ENCODE measurements at places on chromosomes 11 and 22. TPM values are rescaled to one million over a fixed set of nuclear protein-coding genes. Genes with fewer than 3 reads are reported as not detected.

The KRTAP5-11 gene
- total RNA-seq = not detected

DNA sequence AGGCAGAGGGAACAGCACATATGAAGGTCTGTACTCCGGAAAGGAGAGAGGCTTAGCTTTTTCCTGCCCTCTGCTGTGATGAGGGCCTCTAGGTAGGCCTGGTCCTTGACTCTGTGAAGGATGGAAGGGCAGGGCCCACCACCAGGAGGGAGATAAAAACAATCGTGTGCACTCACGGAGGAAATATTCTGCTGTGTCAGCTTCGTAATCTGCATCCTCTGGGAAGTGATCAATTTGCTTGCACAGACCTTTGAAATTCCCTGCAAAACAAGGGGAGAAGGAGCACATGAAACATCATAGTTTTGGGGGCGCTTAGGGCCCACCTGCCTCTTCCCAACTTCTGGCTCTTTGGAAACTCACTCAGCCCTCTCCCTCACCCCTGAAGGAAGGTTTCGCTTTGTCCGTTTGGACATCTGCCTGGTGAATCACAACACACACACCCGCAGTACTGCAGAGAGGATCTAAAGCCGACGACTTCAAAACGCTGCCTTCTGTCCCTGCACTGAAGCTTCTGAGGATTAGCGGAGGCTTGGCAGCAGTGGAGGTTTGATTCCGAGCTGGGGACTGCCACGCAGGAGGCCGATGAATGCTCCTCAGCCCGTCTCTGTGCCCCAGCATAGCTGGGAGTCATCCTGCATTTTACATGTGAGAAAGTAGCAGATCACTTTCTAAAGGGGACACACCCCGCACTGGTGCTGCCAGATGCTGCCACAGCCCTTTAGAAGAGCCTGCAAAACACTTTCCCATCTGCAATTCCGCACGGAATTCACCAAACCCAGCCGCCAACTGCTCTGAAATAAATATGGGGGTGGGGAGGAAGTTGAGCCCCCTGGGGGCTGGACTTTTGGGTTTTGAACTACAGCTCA lies 58.6 kb upstream of the EIF3D start:
- DNase-seq = no peak

DNA sequence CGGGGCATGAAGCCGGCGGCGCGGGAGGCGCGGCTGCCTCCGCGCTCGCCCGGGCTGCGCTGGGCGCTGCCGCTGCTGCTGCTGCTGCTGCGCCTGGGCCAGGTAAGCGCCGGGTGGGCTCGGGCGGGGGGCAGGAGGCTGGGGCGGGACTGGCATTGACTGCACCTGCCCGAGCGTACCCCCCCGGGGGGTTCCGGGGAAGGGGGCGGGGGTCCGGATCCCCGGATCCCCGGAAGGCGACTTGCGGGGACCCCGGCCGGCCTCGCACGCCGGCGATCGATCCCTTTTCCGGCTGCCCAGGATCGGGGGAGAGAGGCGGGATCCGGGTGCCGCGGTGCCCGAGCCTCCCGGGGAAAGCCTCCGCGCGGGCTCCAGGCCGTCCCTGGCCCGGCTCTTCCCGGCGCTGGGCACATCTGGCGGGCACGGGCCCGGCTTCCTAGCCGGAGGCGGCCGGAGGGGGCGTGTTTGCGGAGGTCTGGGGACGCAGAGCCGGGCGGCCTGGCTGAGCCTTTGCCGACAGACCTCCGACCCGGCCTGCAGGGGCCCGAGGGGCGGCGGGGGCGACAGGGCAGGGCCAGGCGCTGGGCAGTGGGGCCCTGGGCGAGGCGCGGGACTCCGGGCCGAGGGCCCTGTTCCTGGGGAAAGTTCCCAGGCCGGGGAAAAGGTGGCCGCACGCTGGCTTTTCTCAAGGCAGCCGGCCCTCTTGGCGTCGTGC lies 705 bp downstream of the PTPRJ start:
- no peak for DNase-seq

The KCNJ5 gene
- 1.6 TPM for total RNA-seq

The RBM14 gene
- 84.5 TPM for total RNA-seq

The APOL3 gene
- total RNA-seq = 20.9 TPM

The TRIM49 gene
- total RNA-seq = not detected

- no peak for DNase-seq
Measured at GRCh38 chr22:49292909-49293308, 534.8 kb downstream of the BRD1 start.

The ART5 gene
- total RNA-seq = 0.17 TPM

DNA sequence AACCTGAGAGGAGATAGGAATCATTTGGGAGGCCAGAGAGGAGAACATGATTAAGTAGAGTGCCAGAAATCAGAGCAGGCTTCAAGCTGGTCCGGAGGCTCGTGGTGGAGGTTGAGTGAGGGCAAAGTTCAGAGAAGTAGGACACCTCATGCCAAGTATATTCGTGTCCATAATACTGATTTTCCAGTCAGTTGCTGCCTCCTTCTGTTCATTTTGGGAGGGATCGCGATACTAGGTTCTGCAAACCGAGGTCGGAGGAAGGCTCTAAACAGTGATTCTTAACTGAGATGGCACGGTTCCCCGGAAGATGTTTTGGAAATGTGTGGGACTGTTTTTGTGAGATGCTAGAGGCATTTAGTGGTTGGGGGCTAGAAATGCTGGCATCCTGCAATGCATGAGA lies 13.6 kb upstream of the CD3E start:
- peak; percentile 62 for DNase-seq

GRCh38 chr22:47197773-47198500 lies 435.5 kb downstream of the TBC1D22A start:
- DNase-seq = peak; percentile 6

The MMP10 gene
- total RNA-seq = not detected

GRCh38 chr11:119092880-119093842 lies 8.5 kb downstream of the HMBS start:
- no peak for DNase-seq

DNA sequence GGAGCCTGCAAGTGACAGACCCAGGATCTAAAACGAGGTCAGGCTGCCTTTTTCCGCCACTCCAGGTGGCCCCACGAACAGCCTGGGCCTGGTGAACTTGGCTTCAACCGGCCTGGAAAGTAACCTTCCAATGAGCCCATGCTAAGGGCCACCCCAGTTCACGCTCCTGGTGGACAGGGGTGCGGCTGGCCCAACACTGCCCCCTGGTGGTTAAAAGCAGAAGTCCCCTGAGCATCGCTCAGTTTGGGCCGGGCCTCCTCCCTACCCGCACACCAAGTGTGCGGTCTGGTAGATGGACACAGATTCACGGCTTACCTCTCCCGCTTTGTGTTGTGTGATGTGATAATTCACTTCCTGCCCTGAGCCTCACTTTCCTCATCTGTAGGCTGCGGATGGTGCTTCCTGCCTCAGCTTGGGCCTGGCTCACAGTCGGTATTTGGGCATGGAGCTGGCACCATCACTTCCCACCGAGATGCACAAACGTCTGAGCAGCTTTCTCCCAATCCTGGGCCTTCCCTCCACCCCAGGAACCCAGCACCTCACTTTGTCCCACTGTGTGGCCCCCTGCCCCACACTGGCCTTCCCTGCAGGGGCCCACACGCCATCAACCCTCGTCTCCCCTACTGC lies 13.7 kb upstream of the SEC14L3 start:
- peak; percentile 62 for DNase-seq

GRCh38 chr11:84714316-84714780 lies 912.8 kb downstream of the DLG2 start:
- peak; percentile 65 for DNase-seq

GRCh38 chr11:28104425-28104824 lies 3.5 kb downstream of the KIF18A start:
- no peak for DNase-seq

DNA sequence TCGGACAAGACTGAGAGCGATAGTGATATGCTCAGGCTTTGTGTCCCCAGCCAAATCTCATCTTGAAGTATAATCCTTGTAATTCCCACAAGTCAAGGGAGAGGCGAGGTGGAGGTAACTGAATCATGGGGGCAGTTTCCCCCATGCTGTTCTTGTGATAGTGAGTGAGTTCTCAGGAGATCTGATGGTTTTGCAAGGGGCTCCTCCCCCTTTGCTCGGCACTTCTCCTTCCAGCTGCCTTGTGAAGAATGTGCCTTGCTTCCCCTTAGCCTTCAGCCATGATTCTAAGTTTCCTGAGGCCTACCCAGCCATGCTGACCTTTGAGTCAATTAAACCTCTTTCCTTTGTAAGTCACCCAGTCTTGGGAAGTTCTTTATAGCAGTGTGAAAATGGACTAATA lies 7.5 kb upstream of the FOLR2 start:
- no peak for DNase-seq

DNA sequence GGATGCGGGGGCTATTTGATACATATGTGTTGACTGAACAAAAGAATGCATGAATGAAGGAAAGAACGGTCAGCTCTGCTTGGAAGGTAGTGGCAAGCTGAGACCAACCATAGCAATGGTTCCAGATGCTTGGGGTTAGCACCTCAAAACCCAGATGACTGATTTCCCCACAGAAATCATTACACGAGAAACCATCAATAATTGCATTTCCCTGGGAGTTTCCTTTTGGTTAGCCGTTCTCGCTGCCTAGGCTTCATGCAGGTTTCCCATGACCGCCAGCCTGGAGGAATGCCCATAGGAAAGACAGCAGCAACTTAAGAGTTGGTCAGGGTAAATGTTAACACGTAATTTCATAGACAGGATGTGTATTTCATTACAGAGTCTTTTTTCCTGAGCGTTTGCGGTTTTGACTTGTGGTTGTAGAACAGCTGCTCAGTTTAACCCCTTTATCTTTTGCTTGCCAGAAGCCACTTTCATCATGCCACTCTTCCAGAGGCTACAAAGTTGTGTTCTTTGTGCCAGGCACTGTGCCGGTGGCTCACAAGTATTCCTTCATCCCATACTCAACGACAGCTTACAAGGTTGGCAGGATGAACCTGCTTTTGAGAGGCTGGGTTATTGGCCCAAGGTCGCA lies 2.8 kb downstream of the IL17RA start:
- DNase-seq = no peak

GRCh38 chr11:3086114-3086513 lies 28.9 kb upstream of the CARS1 start:
- DNase-seq = no peak

- DNase-seq = no peak
Measured at GRCh38 chr11:36343436-36343835, 47.3 kb downstream of the PRR5L start.

DNA sequence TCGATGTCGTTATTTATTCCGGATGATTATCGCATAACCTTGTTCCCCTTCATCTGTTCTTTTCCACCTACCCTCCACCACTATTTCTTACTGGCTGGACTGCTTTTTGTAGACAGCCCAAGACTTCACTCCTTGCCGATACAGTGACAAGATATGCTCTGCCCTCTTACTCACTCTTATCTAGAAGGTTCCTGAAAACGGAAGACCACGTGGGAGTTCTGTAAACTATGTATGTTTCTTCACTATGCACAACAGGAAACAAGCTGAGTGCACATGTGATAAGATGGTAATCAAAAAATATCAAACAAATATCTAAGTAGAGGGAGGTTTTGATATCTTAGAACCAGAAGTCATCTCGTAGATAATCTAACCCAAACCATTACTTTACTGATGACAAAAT lies 122.9 kb upstream of the ARHGAP20 start:
- DNase-seq = no peak

DNA sequence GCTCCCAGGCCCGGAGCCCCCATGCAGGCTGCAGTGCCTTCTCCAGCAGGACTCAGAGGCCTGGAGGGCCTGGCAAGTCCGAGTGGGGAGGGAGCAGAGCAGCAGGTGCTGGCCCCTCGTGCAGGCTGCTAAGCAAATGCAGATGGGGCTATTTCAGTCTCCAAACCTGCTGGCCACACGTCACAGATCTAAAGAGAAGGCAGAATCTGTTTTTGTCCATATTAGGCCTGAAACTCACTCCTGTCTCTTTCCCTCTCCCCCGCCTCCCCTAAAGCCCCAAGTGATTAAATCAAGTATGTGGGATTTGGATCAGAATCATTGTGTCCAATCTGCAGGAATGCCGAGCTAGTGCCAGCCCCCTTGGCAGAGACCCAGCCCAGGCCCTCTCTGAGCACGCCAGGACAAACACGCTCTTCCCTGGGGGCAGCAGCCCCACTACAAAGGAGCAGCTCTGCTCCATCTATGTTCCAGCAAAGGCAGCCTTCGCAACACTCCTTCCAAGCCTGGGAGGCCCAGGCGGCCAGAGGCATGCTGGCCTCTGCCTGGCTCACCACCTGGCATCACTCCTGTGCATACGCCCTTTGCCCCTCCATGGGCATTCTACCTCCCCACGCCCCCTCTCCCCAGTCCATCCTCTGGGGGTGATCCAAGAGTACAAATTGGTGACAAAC lies 26.5 kb downstream of the RPL27A start:
- DNase-seq = peak; percentile 75

DNA sequence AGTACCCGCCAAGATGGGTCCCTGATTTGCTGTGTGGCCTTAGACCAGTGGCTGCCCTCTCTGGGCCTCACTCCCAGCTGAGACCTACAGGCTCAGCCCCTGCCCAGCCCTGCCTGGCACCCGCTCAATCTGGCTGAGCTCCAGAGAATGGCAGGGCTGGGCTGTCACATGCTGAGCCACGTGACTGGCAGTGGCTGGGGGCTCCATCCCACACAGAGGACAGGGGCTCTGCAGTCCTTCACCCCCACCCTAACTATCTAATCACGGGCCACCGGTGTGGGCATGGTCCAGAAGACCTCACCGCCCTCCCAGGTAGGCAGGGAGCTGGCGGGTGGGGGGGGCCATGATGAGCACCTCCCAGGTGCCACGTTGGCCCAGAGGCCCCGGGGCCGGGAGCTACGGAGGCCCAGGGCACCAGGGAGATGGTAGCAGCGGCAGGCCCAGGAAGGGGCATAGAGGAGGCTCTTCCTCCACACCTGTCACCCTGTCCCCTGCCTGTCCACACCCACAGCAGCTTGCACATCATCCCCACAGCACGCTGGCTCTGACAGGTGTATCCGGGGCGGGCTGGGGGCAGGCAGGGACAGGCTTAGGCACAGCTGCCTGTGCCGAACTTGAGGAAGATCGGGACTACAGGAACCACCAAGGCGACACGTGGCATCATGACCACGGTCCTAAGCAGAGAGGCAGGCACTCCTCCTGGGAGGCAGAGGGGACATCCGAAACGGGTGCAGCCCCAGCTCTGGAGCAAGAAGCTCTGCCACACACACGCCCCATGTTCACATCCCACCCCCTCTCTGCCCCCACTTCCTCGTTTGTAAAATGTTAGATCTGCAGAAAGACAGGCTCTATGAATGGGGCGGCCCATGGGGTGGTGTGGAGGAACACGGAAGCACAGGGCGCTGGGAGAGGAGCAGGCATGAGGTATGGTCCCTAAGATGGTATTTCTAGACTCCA lies 1.5 kb upstream of the ALDH3B1 start:
- peak; percentile 79 for DNase-seq

- no peak for DNase-seq
Measured at GRCh38 chr11:22491555-22492225, 133.9 kb downstream of the FANCF start.

The MFNG gene
- total RNA-seq = 24.2 TPM

GRCh38 chr11:100684101-100685065 lies 2.7 kb upstream of the ARHGAP42 start:
- DNase-seq = no peak

The MFRP gene
- total RNA-seq = not detected

DNA sequence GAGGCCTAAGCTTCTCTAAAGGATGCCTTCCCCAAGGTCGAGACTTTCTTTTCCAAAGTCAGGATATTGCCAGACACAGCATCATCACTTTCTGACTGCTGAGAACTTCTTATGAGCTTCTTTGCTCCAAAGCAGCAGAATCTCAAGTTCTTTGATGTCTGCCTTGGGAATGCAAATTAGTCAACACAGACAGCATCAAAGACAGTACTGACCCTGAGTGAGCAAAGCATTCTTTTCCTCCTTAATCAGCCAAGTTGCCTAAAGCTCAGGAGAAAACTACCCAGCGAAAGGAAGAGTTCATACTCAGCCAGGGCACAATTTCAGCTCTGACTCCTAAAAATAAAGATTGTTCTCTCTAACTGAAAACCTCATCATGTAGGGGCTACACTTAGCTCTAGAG lies 98.0 kb downstream of the SLC36A4 start:
- DNase-seq = no peak

GRCh38 chr11:62664405-62665074 lies 470 bp downstream of the C11orf98 start:
- no peak for DNase-seq

Data from mucosa of gallbladder (tissue), 1 donor.